ENCODE measurements at places on chromosomes 6 and 20.

DNA sequence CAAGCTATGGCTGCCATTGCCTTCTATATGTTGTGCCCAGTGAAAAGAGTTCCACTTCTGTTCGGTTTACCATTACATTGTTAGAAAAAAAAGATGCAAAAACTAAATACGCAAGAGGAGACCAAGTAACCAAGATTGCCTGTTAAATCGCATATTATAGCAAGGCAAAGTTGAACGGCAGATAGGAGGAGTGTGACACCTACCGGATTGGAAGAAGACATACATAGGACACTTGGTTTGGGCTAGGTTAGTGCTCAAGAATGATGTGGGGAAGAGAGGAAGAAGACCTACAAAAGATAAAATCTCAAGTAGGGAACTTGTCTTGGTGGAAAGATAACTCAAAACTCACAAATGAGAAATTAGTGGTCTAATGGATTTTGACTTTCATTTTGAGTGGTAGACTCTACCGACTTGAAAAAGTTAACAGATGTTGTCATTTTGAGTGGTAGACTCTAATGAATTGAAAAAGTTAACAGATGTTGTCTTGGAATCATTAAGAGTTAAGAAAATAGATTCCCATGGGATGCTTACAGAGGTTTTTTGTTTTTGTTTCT is 95.5 kb downstream of the F13A1 start:
- DNase-seq, result no peak

GRCh38 chr6:86966271-86966670 is 28.9 kb downstream of the HTR1E start:
- DNase-seq, result no peak

GRCh38 chr6:219641-220198 is 72.6 kb upstream of the DUSP22 start:
- no peak for DNase-seq

GRCh38 chr6:40674170-40674569 is 87.0 kb upstream of the LRFN2 start:
- DNase-seq, result no peak
